ENCODE measurements at places on chromosomes 11 and 22.
A peak's percentile ranks its signal among the peaks of the same experiment; 100 is the strongest.

DNA sequence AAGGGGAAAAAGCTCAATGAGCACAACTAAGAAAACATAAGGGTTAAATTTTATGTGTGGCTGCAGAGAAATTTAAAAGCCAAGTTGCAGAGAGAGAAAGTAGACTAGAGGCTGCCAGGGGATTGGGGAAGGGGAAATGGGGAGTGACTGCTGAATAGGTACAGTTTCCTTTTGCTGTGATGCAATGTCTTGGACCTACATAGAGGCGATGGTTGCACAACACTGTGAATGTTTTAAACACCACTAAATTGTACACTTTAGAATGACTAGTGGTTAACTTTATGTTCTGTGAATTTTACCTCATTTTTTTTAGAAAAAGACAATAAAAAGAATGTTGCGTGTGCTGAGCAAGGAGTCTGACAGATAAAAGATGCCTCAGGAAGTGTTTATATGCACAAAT, 36.5 kb downstream of the TENM4 start:
- no peak for DNase-seq

DNA sequence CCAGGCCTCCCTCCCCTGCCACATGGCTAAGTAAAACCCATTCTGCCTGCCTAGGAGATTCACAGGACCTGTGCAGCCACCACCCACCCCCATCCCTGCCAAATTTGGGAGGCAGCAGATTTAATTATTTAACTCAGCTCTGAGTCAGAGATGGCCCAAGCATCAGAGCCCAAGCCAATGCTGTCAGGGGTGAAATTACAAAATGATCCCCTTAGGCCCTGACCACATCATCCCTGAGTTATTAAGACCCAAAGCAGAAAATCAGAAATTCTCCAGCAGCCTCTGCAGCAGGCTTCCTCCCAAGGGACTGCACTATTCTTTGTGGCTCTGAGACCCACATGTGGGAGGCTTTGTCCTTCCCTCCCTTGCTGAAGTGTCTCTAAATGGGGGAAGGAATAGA, 52.8 kb upstream of the RRAS2 start:
- DNase-seq, result peak; percentile 29

DNA sequence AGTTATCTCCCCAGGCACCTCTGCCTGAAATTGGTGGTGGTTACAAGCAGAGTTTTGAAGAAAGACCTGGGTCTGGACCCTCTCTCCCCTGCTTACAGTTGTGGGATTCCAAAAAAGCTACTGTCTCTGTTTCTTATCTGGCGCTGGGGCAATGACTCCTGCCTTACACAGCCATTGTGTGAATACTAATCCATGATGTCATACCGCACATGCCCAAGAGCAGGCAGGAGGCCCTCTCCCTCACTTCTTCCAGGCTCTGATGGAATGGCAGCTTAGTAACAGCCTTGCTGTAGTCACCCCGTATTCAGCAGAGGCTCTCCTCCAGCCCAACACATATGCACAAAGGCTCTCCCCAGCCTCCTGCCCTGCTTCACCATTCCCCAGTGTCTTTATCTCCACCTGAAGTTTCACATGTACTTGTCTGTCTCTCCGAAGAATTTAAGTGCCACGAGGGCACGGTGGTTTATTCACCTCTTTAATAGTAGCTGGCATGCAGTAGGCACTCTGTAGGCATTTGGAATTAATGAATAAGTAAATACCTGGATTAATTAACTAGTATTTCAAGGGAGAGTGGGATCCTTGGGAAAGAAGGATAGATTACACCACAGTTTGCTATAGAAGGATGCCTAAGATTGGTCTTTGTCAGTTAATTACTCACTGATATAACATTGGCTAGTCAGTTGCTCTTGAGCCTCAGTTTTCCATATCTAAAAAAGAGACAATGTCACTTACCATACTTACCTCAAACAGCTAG, 165.6 kb downstream of the ETS1 start:
- DNase-seq, result peak; percentile 47

DNA sequence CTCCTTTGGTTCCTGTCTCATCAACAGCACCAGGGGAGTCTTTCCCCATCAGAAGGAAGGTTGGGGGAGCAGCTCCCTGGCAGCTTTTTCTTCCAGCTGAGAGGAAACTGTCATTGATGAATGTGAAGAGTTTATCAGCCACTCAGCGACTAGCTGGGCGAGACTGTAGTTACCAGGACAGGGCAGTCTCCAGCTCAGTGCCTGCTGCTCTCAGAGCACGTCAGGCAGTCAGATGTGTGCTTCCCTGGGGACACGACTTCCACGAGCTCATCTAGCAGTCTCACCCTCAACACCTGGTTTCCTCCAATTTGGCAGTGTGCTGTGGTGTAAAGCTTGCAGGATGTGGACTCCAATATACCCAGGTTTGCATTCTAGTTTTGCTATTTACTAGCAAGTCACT, 12.5 kb upstream of the C1QTNF4 start:
- DNase-seq, result peak; percentile 57

GRCh38 chr22:36419912-36420882, 32.4 kb upstream of the MYH9 start:
- no peak for DNase-seq

DNA sequence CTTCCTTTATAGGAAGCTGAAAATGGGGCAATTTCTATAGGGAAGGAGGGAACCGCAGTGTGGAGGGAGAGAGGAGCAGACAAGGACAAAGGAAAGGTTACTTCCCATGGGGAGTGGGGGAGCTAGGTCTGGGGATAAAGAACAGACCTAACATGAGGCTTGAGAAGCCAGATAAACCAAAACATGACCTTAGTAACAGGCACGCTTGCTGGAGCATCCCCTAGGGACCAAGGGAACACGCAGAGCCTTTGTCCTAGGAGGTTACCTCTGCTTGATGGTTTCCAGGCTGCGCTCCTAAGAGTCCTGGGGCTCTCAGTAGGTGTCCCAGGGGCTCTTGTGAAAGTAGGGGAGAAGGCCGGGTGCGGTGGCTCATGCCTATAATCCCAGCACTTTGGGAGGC, 271.4 kb upstream of the NCAM1 start:
- DNase-seq, result peak; percentile 72

GRCh38 chr11:76598426-76598839, 72.1 kb downstream of the LRRC32 start:
- peak; percentile 69 for DNase-seq

- no peak for DNase-seq
These were observed 45.1 kb downstream of the LRFN4 start for GRCh38 chr11:66901964-66902390.

DNA sequence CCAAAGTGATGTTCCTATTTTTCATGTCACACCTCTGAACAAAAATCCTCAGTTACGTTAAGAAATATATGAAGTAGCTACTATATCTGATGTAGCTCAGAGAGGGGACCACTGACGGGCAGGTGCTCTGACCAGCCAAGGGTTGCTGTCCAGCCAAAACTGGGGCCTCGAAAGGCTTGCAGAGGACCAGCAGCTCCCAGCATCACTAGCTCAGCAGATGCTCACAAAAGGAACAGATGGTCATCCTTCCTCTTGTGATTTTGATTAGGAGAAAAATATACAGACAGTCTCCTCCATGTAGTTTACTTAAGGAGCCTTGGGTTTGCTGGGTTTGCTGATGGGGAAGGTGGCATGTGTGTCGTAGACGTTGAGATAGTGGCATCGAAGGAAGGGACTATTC, 374.6 kb upstream of the B3GAT1 start:
- DNase-seq, result no peak

GRCh38 chr11:121356357-121356756, 63.8 kb downstream of the SC5D start:
- DNase-seq, result no peak

DNA sequence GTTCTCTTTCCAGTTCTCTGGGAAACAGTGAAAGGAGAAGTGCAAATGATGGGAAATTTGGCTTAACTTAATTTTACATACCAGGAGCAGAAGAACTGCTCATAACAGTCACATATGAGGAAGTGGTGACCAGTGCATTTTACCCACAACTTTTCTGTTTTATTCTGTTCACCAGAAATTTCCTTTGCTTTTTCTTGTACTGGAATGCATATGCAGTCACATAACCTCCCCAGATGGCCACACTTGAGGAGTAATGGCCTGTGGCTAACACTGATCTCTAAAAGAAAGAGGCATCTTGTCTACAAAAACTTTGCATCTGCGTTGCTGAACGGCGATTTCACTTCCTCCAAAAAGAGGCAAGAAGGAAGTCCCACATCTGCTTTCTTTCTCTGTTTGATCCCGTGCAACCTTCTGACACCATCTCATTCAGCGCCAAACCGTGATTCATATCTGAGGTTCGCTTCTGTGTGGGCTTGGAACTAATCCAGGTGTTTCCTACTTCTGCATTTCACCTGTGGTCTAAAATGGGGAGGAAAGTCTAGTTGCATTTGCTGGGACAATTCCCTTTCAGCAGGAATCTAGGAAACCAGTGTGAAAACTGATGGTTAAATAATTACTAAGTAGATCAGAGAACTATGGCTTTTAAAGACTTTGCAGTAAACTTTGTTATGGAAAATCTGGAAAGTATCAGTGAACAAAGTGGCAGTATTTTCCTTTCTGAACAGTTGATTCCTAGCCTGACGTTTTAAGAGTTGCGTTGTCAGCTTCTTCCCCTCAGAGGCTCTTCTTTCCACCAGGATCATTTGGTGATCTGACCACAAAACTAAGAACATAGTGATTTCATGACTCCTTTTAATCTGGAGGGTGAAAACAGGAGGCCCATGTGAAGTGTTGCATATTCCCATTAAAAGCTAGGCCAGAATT, 4.2 kb upstream of the MPEG1 start:
- DNase-seq, result no peak

DNA sequence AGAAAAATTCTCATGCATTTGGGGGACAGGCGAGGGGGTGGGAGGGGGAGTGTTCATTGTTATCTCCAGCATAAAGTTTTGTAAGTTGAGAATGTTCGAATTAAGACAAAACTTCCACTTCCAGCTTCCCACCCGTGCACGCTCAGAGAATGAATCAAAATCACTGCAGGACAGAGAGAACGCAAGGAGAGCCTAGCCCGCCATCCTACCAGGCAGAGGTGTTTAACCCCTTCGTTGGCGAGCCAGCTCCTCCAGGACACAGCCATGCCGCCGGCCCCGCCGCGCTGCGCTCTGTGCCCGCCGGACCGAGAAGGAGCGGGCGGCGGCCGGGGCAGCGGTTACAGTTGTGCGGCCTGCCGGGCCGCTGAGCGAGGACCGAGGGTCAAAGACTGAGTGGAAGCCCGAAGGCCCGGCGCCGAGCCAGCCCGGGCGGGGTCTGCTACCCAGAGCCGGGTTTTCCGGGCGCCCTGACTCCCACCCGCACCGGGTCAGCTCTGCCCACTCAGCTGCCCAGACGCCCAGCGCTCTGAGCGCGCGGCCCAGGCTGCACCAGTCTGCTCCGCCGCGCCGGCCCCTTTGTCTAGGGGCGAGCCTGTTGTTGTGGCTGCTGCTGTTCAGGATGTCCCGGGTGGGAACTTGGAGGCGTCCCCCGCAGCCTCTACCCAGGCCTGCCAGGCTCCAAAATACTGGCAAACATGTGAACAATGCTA, at the start of gene NOX4:
NOX4 (minus strand) TSS at position 395 of the 710 bp plus-strand sequence; CDS start at position 266, 129 bp downstream.
- DNase-seq, result peak; percentile 36

- no peak for DNase-seq
These were observed 46.8 kb downstream of the NNMT start for GRCh38 chr11:114343020-114343419.

DNA sequence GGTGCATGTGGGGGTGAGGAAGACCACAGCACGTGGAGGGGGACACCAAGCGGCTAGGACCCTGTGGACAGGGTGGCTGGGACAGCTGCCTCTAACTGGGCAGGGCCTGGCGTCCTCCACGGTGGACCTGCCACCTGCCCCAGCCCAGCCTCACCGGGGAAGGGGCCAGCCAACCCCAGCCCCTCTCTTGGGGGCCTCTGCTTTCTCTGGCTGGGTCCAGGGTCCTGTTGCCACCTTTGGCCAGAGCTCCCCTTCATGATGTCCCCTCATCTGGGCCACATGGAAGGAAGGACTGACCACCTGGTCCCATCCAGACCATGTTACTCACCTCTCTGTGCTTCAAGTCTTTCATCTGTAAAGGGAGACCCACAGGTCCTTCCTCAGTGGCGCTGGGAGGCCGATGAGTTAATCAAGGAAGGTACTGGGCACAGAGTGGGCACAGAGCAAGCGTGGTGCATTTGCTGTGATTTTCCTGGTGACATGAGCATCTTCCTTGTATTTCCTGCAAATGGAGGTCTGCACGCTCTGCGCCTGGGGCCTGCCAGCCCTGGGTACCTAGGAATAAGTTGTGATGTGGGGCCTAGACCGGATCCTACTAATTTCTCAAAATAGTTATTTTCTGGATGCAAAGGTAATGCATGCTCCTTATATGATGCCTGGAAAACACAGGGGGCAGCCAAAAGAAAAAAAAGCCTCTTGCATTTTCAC, 538.4 kb downstream of the TBC1D22A start:
- no peak for DNase-seq

DNA sequence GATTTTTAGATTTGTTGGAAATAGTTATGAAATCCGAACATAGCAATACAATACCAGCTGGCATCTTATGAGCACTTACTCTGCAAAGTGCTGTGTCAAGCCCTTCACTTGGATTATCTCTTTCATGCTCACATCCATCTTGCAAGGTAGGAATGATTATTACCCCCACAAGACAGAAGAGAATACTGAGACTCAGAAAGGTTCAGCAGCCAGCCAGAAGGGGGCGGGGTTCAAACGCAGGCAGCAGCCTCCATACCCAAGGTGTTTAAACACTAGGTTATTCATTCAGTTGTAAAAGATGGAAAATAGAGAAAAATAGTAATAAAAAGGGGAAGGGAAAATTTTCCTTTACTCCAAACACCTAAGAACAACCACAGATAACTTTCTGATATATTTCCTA, 158.5 kb downstream of the CCDC34 start:
- DNase-seq, result no peak

DNA sequence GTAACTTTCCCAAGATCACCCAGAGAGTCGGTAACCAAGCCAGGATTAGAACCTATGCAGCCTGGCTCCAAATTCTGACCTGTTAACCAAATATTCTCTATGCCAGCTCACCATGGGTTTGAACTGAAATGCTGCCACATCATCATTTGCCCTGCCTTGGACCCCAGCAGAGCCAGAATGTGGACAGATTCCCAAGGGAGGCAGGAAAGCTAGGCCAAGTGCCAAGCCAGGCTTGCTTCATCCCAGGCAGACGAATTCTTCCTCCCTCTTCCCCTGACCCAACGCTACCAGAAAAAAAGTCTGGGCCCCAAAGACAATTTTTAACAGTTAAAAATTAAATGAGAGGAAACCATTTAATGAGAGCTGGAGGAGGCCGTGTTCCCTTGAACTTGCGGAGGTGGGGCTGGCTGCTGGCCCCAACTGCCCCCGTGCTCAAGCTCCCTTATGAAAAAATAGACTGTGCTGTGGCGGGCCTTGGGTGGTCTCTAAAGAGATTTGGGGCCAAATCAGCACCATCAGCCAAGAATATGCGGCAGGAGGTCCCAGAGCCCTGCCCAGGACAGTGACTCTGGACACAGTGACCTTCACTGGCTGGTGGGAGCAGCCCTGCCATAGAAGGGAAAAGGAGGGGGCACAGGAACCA, 184.1 kb upstream of the SYT13 start:
- peak; percentile 41 for DNase-seq

- DNase-seq, result peak; percentile 6
These were observed 115.6 kb upstream of the B3GAT1 start for GRCh38 chr11:134527382-134528243.

DNA sequence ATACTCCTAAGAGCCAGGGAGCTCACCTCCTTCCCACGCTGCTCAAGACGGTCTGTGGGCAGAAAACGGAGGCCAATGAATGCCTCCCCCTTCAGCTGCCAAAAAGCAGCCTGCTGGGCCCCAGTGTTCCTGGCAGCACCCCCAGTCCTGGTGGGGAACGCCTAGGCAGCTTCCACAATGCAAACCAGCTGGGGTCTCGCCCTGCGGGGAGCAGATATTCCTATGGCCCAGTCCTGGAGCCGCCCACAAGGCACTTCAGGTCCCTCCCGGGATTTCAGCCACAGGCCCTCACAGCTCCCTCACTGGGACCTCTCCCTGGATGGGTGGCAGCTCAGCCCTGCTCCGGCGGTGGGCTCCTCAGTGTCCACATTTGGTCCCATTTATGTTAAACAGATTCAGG, 29.2 kb downstream of the A4GALT start:
- no peak for DNase-seq

Measured in BE2C (cell line).